ENCODE measurements at places on chromosomes 2 and 18.
A peak's percentile ranks its signal among the peaks of the same experiment; 100 is the strongest.

DNA sequence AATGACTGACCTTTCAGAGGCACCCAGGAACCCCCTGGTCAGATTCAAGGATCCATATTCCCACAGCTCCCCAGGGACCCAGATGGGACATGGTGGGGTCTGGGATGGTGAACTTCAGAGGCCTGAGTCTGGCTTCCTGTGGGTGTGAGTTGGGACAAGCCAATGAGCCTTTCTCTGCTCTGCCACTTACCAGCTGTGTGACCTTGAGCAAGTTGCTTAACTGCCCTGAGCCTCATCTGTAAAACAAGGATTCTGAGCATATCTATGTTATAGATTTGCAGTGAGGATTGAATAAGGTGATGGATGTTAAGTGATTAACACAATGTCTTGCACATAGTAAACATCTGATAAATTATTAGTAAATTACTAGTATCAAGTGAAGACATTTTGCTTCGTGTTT lies 6.4 kb downstream of the ABCG8 start:
- DNase-seq, result no peak

DNA sequence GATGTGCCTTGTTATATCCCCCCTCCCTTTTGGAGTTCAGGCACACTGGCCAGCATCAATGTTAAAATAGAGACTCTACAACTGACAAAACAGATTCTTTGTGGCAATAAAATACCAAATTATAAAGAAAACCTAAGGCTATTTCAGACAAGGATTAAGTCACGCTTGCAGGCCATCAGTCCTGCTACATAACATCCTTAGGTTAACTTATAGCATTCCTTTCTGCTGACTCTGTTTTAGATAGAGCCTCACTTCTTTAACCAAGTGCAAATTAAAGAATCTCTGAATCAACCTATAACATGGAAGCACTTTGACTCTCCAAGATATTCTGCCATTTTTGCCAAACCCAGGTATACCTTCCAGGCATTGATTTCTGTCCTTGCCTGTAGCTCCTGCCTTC lies 784.6 kb downstream of the RNF144A start:
- no peak for DNase-seq

- DNase-seq, result no peak
These were observed 51.0 kb upstream of the FAHD2A start for GRCh38 chr2:95351598-95351915.

DNA sequence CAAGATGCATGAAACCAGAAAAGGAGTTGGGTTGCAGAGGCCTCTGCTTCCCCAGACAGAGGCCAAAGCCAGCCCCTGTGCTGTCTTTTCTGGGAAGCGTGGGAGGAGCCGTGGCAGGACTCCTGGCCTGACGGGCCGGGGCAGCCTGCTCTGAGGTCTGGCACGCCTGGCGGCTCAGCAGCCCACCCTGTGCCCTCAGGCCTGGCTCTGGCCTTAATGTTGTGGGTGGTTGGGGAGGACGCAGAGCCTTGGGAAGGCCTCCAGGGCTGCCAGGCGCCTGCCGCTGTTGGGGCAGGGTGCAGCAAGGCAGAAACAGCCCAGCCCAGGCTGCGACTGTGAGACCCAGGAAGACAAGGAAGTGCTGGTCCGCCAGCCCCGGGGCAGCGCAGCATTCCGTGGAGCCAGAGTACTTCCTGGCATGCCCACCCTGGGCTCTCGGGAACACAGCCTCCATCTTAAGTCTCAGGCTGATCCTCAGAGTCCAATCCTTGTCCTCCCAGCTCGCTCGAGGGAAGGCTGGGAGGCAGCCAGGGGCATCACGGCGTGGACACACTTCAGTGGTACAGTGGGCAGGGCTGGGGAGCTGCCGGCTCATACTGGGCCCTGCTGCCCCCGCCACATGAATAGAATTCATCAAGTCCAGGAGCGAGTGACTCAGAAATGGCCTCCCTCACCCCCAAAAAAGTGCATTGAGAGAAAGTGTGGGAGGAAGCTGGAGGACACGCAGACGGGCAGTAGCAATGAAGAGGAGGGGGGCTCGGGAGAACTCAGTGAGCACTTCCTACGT lies 72.6 kb downstream of the EMX1 start:
- no peak for DNase-seq

GRCh38 chr2:1521878-1522830 lies 108.9 kb downstream of the TPO start:
- DNase-seq, result no peak

DNA sequence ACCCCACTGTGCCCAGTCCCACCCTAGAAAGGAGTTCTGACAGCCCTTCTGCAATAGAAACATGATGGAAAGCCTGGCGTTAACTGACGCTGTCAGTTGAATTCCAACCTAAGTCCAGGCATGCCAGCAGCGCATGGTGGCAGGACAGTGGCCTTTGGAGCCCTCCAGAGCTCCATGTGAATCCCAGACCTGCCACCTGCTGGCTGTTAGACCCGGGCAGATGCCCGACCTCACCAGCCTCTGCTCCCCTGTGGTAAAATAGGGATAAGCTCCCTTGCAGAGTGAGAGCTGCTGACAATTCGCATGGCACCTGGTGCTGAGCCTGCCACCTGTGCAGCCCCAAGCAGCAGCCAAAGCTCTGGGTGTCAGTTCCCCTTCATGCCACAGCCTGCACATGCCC lies 138.6 kb downstream of the LOXHD1 start:
- no peak for DNase-seq

DNA sequence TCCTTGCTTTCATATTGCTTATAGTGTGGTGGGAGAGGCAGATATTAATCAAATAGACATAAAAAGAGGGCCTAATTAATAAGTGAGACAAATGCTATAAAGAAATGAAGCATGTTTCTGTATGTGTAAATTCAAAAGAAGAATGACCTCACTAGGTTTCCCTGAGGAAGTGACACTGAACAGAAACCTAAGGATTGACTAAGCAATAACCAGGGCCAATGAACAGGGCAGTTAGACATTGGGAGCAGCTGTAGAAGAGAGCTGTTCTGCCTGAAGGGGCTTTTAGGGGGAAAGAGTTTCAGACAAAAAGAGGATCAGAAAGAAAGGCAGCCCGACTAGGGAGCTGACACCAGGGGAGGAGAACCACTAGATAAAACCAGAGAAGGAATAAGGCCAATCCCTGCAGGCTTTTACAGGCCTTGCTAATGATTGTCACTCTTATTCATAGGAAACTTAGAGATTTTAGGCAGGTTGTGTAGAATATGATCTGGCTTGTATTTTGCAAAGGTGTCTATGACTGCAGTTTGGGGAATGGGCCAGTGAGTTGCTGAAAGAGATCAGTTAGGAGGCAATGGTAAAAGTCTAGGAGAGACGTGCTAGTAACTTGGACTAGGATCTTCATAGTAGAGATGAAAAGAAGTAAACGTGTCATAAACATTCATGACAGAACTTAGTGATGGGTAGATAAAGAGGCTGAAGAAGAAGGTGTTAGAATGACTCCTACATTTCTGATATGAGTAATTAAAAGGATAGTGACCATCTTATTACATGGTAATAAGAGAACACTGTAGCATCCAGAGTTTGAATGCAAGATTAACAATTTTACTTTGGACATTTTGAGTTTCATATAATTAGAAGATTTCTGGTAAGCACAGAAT lies 26.8 kb upstream of the NABP1 start:
- peak; percentile 64 for DNase-seq

DNA sequence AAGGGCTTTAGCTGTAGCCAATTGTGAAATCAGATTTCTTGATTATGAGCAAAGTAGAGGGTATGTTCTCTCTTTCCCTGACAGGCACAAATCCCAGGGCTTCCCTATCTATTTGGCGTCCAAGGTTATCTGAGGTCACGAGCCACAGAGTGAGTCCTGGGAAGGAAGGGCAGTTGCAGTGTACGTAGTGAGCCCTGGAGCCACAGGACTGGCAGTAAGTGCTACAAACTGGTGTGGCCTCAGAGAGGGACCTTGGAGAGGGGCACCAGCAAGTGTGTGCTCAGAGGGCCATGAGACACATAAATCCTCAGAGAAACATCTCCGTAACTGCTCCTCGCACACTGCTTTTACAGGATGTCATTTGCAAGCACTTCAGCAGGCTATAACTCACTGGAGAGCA lies 115.5 kb upstream of the SH3BP4 start:
- no peak for DNase-seq

DNA sequence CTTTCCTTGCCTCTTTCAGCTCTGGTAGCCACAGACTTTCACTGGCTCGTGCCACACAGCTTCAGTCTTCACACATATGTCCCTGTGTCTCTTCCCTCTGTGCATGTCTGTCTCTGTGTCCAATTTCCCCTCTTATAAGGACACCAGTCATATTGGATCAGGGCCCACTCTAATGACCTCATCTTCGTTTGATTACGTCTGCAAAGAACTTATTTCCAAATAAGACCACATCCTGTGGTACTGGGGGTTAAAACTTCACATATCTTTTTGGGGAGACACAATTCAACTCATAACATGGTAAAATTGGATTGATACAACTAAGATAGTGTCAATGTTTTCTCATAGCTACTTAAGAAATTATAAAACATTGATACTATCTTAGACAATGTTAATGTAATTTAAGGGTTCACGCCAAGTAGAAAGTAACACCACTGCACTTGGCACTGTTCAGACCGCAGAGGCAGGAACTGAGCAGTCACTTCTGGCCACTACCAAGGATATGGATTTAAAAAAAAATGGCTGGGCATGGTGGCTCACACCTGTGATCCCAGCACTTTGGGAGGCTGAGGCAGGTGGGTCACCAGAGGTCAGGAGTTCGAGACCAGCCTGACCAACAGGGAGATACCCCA lies 119.6 kb upstream of the EPAS1 start:
- DNase-seq, result no peak

DNA sequence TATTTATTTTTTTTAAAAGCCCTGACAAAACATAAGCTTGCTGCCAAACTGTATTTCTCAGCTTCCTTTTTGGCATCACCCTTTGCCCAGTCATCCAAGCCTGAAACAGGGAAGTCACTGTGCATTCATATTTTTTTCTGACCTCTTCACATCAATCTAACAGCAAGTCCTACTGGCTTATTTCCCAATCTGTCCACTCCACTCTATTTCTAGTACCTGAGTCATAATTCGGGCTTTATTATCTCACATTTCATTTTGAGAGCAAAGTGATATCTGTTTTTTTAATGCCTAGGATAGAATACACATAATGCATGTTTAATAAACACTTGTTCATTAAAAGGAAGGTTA lies 5.1 kb downstream of the HNMT start:
- peak; percentile 95 for DNase-seq

DNA sequence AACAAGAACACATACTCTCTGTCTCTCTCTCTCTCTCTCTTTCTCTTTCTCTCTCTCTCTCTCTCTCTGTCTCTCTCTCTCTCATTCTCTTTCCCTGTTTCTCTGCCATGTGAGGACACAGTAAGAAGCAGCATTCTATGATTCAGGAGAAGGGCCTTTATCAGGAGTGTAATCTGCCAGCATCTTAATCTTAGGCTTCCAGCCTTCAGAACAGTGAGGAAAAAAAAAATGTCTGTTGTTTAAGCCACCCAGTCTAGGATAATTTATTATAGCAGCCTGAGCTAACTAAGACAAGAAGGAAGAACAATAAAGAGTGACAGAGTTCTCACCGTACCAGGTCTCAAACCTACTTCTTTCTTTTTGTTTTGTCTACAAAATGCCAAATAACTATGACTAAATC lies 399.4 kb downstream of the SOCS6 start:
- DNase-seq, result no peak

GRCh38 chr2:11368059-11368572 lies 23.7 kb upstream of the ROCK2 start:
- DNase-seq, result no peak
